ENCODE measurements at places on chromosomes 1 and 21.

DNA sequence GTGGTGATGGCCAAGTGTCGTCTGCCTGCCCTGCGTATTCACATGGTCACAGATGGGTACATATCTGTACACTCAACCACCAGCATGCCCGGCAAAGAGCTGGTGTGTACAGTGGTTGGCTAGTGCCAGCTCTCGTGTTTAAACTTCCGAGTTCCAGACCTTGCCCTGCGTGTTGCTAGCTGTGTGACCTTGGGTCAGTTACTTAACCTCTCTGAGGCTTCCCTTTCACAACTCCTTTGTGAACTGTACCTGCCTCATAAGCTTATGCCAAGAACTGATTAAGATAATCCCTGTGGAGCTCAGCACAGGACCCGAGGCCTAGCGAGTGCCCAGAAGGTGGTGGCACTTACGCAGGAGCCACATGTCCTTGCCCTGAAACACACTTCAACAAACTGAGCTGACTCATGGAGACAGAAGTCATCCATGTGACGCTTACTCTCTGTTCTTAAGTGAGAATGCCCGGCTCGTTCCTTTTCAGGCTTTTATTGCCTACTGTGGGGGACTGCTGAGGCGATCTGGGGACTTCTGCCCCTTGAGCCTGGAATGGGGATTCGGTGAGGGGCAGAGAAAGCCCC lies 55.4 kb downstream of the ALPL start:
- DNase-seq = no peak

DNA sequence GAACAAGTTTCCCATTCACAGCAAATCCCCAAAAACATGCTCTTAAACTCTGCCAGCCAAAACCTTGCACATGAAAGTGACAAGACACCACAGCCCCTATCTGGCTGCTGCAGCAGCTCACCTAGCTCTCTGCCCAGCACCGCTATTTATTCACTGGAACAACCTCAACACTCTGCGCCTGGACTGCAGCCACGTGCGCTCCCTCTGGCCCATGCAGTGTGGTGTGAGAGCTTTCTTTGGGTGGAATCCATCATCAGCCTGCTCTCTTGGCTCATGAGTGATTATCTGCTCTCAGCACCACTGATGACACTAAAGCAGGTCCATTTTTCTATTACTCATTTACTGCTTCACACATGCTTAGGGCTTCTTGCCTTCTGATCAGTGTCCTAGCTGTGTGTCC lies 11.4 kb downstream of the KCNJ6 start:
- no peak for DNase-seq

- no peak for DNase-seq
These were observed 5.4 kb upstream of the GJA8 start for GRCh38 chr1:147897029-147897752.

DNA sequence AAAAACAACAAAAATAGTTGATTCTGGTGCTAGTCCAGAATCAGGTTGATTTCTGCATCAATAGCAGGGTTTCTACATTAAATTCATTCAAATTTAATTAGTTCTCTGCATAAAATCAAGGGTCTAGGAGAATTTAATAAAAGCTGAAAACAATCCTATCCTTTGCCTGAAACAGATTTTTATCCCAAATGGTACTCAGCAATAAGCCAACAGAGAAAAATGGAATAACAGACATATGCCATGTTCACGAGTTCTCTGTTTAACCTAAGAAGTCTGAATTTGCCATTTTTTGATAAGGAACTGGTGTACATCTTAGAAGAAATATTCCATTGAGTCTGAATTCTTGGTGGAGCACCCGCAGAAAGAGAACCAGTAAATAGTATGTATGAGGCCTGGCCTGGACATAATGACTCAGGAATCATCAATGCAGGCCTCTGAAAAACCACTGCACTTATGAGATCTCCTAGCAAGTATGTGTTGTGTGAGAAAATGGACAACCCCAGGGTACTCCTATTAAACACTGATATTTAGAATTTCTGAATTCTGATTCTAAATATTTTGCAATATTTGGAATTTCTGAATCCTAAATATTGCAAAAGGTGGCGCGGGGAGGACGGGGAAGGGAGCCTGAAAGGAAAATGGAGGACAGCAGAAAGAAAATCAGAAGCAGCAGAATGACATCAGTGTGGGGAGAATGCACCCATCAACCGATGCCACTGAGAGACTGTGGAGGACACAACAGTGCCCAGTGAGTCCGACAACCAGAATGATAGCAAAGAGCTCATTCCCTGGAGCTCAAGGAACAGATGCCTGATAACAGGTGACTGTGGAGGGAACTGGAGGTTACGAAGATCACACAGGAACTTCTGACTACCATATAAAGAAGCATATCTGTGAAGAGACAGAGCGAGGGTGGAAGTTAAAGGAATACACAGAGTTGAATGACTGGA lies 97.6 kb downstream of the APP start:
- no peak for DNase-seq

GRCh38 chr1:32480761-32481160 lies 15.9 kb downstream of the ZBTB8B start:
- no peak for DNase-seq

DNA sequence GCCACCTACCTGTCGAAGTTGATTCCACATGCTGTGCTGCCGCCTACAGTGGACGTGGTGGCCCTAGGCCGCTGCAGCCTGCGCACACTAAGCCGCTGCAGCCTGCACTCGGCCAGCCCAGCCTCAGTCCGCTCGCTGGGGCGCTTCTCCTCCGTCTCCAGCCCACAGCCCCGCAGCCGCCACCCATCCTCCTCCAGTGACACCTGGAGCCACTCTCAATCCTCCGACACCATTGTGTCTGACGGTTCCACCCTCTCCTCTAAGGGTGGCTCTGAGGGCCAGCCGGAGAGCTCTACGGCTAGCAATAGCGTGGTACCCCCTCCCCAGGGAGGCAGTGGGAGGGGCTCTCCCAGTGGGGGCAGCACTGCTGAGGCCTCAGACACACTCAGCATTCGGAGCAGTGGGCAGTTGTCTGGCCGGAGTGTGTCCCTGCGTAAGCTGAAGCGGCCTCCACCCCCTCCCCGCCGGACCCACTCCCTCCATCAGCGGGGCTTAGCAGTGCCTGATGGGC lies 46.9 kb downstream of the YARS1 start:
- DNase-seq = no peak

GRCh38 chr1:162886705-162887104 lies 25.7 kb upstream of the CCDC190 start:
- DNase-seq = no peak

DNA sequence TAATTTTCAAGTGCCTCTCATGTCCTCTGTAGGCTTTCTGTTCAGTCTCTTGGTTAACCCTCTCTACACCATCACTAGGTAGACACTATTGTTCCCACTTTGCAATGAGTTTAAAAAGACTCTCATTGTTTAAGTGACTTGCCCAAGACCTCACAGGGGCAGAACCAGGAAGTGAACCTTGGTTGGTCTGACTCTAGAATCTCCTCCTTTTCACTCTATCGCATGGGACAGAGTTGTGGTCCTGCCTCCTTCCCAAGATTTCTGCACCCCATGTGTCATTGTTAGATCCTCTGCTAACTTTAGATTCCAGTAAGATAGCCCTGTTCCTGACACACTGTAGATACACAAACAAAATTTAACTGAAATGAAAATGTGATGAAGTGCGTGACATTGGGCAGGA lies 481.7 kb upstream of the USP24 start:
- DNase-seq = no peak

DNA sequence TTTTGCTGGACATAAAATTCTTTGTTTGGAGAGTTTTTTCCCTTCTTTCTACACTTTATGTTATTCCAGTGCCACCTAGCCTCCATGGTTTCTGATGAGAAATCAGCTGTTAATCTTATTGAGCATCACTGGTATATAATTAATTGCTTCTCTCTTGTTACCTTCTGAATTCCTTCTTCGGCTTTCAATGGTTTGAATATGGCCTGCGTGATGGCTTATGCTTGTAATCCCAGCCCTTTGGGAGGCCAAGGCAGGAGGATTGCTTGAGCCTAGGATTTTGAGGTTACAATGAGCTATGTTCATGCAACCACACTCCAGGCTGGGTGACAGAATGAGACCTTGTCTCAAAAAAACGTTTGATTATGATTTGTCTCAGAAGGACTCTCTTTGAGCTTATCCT lies 13.0 kb upstream of the CNIH4 start:
- DNase-seq = no peak
